ENCODE measurements at places on chromosomes 3 and 15.

DNA sequence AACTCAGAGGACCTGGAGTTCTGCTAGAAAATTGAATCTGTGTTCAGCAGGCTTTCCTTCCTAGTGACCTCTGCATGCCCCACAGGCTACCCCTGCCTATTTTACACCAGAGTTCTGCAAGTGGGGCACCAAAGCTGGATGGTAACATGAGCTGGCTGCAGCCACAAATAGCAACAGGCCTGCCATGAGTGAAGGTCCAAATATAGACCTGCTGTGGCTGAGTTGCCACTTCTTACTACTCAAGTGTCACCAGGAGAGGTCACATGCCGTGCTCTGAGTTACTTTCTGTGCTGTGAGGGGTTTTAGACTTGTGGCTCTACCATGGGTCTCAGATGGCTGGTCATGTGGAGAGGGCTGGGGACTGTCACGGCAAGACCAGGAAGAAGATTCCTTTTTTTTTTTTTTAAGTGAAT lies at the start of gene FSD2:
TSS of gene FSD2 (minus strand) at position 76 of the 413 bp plus-strand sequence. CDS start 18,679 bp downstream, outside the sequence.
- DNase-seq = no peak

DNA sequence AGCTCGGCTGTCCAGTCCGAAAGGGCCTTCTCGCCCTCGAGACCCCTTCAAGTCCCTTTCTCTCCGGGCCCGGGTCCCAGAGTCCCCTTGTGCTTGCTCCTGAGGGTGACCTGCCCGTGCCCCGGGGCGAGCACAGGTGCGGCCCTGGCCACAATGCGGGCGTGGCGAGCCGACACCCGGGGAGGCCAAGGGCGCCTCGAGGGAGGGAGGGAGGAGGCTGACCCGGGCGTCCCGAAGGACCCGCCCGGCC lies 810 bp upstream of the MEF2A start:
- DNase-seq = no peak

GRCh38 chr3:19526071-19526470 lies 377.8 kb downstream of the KCNH8 start:
- no peak for DNase-seq

DNA sequence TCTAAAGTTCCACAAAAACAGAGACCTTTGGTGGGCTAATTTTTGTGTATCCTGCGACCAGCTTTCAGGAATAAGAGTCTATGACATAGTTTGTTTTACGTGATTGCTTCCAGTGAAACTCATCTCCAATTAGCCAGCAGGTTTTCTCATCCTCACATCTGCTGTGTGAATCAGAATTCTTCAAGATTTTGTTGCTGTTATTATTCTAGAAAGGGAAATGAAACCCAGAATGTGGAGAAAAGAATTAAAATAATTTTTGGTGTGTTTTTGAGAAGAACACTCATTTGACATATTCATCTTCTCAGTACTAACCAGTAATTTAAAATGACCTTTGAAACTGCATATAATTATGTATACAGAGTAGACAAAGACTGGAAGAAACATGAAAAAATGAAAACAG lies 175.9 kb downstream of the USP13 start:
- DNase-seq = no peak

- no peak for DNase-seq
Observed at GRCh38 chr3:55551644-55552043, 64.5 kb upstream of the WNT5A start.

DNA sequence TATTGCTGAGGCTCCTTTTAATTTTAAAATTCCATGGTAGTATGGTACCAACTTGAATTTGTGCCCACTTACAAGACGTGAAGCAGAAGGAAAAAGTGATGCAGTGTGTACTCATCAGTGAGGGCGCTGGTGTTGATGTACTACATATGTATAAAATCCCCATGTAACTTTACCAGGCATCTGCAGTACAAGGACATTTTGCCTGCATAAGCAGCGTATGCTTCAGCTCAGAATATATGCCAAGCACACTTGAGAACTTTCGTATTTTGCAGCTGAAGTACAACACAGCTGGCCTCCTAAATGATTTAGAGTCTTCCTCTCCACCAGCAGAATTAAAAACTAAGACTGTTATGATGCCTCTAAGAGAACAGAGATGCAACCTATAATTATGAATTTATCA lies 108.9 kb downstream of the RYR3 start:
- no peak for DNase-seq

GRCh38 chr3:157871838-157872460 lies 234.3 kb downstream of the SHOX2 start:
- no peak for DNase-seq

GRCh38 chr3:153162513-153163392 lies 727 bp downstream of the RAP2B start:
- DNase-seq = peak; percentile 14

Data from AG08395 (cell line).